Large intestine (tissue), 12 donors: ENCODE measurements at places on chromosomes 4 and X. TPM values are rescaled to one million over a fixed set of nuclear protein-coding genes. Genes with fewer than 3 reads are reported as not detected.

The SPATA18 gene
- 0.78 TPM for polyA plus RNA-seq

GRCh38 chrX:47587091-47587891 is 5.1 kb downstream of the TIMP1 start:
- H3K36me3 ChIP-seq, result no peaks in the 10 kb centered on the region
- H3K4me3 ChIP-seq, result no peak overlapping the region
- H3K4me1 ChIP-seq, result no peaks in the 10 kb centered on the region
- H3K27me3 ChIP-seq, result no peaks in the 10 kb centered on the region

GRCh38 chr4:38671592-38671940 is 7.6 kb downstream of the KLF3 start:
- no peak for DNase-seq
- peaks cover 86% of the 10 kb centered on the region for H3K4me1 ChIP-seq
- peak overlapping the region; percentile 94 for H3K27ac ChIP-seq
- no peak overlapping the region for H3K4me3 ChIP-seq

The TRPC3 gene
- polyA plus RNA-seq, result 0.64 TPM

DNA sequence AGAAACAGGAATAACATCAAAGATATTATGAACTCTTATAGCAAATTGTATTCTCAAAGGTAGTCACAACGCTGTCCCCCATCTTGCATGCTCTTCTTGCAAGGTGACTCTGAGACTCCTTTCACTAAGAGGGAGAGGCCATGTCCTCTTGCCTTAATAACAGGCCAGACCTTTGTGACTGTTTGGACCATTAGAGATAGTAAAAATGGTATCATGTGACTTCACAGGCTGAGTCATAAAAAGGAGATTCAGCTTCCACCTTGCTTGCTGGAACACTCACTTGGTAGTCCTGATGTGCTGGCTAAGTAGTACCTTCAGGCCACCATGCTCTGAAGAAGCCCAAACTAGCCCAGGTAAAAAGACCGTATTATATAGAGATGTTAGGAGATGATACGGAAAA is 143.8 kb downstream of the FBXW7 start:
- H3K36me3 ChIP-seq, result no peaks in the 10 kb centered on the region
- H3K27me3 ChIP-seq, result no peaks in the 10 kb centered on the region
- no peak overlapping the region for H3K4me3 ChIP-seq
- H3K4me1 ChIP-seq, result no peaks in the 10 kb centered on the region

GRCh38 chr4:174012135-174012885 is 271.2 kb downstream of the FBXO8 start:
- no peak for DNase-seq
- no peaks in the 10 kb centered on the region for H3K27me3 ChIP-seq
- no peaks in the 10 kb centered on the region for H3K36me3 ChIP-seq
- H3K4me3 ChIP-seq, result no peak overlapping the region
- no peaks in the 10 kb centered on the region for H3K4me1 ChIP-seq
- H3K27ac ChIP-seq, result no peak overlapping the region

The TMSB15A gene
- 18.6 TPM for polyA plus RNA-seq

DNA sequence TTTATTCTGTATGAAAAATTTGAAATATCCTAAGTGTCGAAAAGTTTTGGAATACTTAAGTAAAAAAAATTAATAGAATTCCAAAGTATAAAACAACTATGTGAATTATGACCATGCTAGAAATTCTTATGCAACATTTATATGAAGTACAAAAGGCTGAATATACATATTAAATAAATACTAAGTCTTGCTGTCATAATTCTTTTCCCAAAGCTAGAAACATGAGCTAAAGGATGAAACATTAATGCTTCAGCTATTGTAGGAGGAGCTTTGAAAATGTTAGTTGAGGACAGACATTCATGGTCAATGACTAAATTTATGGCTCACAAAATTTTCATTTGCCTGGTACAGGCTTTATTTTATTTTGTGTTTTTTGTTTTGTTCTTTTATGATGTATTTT is 207.3 kb downstream of the GABRB1 start:
- no peak overlapping the region for H3K27ac ChIP-seq
- no peak overlapping the region for H3K4me3 ChIP-seq
- no peak for DNase-seq
- H3K36me3 ChIP-seq, result no peaks in the 10 kb centered on the region
- no peaks in the 10 kb centered on the region for H3K27me3 ChIP-seq

DNA sequence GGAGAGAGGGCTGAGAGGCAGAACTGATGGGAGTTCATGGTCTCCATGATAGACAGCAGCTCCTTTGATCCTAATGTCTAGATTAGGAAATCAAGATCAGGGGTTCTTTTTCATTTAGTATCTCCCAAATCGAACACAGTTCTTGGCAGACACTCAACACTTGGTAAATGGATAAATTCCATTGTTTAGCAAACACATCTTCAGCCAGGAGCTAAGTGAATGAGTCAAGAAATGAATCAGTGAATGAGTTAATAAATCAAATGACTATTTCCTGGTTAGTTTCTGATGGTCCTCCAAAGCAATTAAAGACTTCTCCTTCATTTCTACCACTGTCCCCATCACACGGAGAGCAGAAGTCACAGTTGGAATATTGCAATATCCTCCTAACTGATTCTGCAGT is 120.0 kb upstream of the SHISA3 start:
- no peaks in the 10 kb centered on the region for H3K4me1 ChIP-seq
- DNase-seq, result no peak
- H3K27me3 ChIP-seq, result no peaks in the 10 kb centered on the region
- H3K36me3 ChIP-seq, result no peaks in the 10 kb centered on the region
- no peak overlapping the region for H3K4me3 ChIP-seq
- no peak overlapping the region for H3K27ac ChIP-seq

GRCh38 chr4:98470366-98470765 is 188.0 kb downstream of the TSPAN5 start:
- H3K27ac ChIP-seq, result no peak overlapping the region
- no peaks in the 10 kb centered on the region for H3K27me3 ChIP-seq
- H3K4me3 ChIP-seq, result no peak overlapping the region
- no peak for DNase-seq
- H3K36me3 ChIP-seq, result no peaks in the 10 kb centered on the region
- H3K4me1 ChIP-seq, result no peaks in the 10 kb centered on the region

The NPY2R gene
- 1.8 TPM for polyA plus RNA-seq

GRCh38 chr4:141571362-141571761 is 65.0 kb upstream of the IL15 start:
- DNase-seq, result no peak
- no peak overlapping the region for H3K27ac ChIP-seq
- H3K36me3 ChIP-seq, result no peaks in the 10 kb centered on the region
- H3K4me3 ChIP-seq, result no peak overlapping the region

The TASL gene
- 0.96 TPM for polyA plus RNA-seq

- H3K4me1 ChIP-seq, result no peaks in the 10 kb centered on the region
- no peak overlapping the region for H3K27ac ChIP-seq
- no peak overlapping the region for H3K4me3 ChIP-seq
- H3K36me3 ChIP-seq, result no peaks in the 10 kb centered on the region
- H3K27me3 ChIP-seq, result no peaks in the 10 kb centered on the region
Measured at GRCh38 chr4:157706155-157706554, 466.7 kb downstream of the GASK1B start.

GRCh38 chr4:163194593-163194992 is 27.9 kb upstream of the NAF1 start:
- no peak overlapping the region for H3K4me3 ChIP-seq
- no peaks in the 10 kb centered on the region for H3K27me3 ChIP-seq
- no peaks in the 10 kb centered on the region for H3K4me1 ChIP-seq
- H3K36me3 ChIP-seq, result no peaks in the 10 kb centered on the region

GRCh38 chr4:41751449-41752061 is 3.0 kb upstream of the PHOX2B start:
- H3K27me3 ChIP-seq, result peaks cover 96% of the 10 kb centered on the region
- H3K4me1 ChIP-seq, result no peaks in the 10 kb centered on the region
- peak overlapping the region; percentile 30 for H3K27ac ChIP-seq
- DNase-seq, result no peak
- no peak overlapping the region for H3K4me3 ChIP-seq
- no peaks in the 10 kb centered on the region for H3K36me3 ChIP-seq

The GASK1B gene
- polyA plus RNA-seq, result 39.6 TPM

DNA sequence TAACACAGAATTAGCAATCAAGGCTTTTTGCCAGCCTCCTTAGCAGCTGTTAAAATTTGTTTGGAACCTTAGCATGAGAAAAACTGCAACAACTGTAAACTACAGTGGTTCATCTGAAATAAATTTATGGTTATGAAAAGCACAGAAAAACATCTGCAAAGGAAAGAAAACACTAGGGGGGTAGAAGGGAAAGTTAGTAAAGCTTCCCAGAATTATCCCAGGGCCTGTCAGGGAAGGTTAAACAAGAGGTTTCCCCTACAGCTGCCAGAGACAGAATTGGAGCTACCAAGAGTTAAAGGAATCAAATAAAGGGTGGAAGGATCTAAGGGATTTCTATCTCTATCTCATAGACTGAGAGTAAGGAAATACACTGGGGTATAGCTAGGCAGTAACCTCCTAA is 234.7 kb upstream of the DIAPH2 start:
- H3K27ac ChIP-seq, result no peak overlapping the region
- no peak overlapping the region for H3K4me3 ChIP-seq
- DNase-seq, result no peak
- H3K36me3 ChIP-seq, result no peaks in the 10 kb centered on the region

GRCh38 chr4:85600501-85600900 is 125.6 kb downstream of the ARHGAP24 start:
- H3K36me3 ChIP-seq, result no peaks in the 10 kb centered on the region
- no peak overlapping the region for H3K27ac ChIP-seq
- no peak overlapping the region for H3K4me3 ChIP-seq
- no peaks in the 10 kb centered on the region for H3K27me3 ChIP-seq

- peaks cover 100% of the 10 kb centered on the region for H3K27me3 ChIP-seq
- no peak for DNase-seq
- peak overlapping the region; percentile 86 for H3K27ac ChIP-seq
- H3K4me1 ChIP-seq, result peaks cover 18% of the 10 kb centered on the region
- peak overlapping the region; percentile 50 for H3K4me3 ChIP-seq
- no peaks in the 10 kb centered on the region for H3K36me3 ChIP-seq
Measured at GRCh38 chr4:173522951-173523395, 7.1 kb downstream of the HAND2 start.

The EPHA5 gene
- polyA plus RNA-seq, result 0.72 TPM

The CDKL2 gene
- 1.6 TPM for polyA plus RNA-seq

The PPP1R2C gene
- polyA plus RNA-seq, result not detected

GRCh38 chrX:72019487-72019886 is 108.8 kb downstream of the NHSL2 start:
- no peak for DNase-seq
- H3K36me3 ChIP-seq, result no peaks in the 10 kb centered on the region
- H3K27ac ChIP-seq, result no peak overlapping the region
- no peaks in the 10 kb centered on the region for H3K27me3 ChIP-seq
- peaks cover 12% of the 10 kb centered on the region for H3K4me1 ChIP-seq

The PCDH19 gene
- polyA plus RNA-seq, result 1.5 TPM

GRCh38 chr4:169241464-169241863 is 29.3 kb downstream of the SH3RF1 start:
- no peaks in the 10 kb centered on the region for H3K27me3 ChIP-seq
- DNase-seq, result no peak
- peaks cover 7% of the 10 kb centered on the region for H3K4me1 ChIP-seq
- no peak overlapping the region for H3K27ac ChIP-seq

DNA sequence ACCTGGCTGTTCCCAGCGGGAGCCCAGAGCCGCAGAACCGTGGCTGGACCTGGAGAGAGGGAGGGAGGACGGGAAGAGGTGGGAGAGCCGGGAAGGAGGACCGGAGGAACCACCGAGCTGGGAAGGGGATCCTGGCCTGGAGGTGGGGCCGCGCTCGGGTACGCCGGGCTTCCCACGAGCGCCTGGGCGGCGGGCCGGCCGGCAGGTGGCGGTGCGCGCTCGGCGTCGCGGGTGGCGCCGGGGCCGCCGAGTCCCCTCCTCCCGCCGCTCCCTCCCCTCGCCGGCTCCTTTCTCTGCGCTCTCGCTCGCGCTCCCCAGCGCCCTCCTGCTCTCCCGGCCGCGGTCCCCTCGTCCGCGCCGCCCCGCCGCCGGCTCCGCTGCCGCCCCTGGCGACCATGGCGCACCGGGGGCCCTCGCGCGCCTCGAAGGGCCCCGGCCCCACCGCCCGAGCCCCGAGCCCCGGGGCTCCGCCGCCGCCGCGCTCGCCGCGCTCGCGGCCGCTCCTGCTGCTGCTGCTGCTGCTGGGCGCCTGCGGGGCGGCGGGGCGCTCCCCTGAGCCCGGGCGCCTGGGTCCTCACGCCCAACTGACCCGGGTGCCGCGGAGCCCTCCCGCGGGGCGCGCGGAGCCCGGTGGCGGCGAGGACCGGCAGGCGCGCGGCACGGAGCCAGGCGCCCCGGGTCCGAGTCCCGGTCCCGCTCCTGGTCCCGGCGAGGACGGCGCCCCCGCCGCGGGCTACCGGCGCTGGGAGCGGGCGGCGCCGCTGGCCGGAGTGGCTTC is at the start of gene SORCS2:
SORCS2 (plus strand) TSS at position 287 of the 778 bp plus-strand sequence.
- H3K4me3 ChIP-seq, result peak within 1 kb of the TSS; percentile 41
- peaks cover 85% of the 10 kb centered on the region for H3K27me3 ChIP-seq
- H3K4me1 ChIP-seq, result peaks cover 3% of the 10 kb centered on the region
- no peaks in the 10 kb centered on the region for H3K36me3 ChIP-seq

GRCh38 chrX:49226946-49227345 is 6.2 kb downstream of the CACNA1F start:
- H3K4me1 ChIP-seq, result no peaks in the 10 kb centered on the region
- H3K27ac ChIP-seq, result no peak overlapping the region
- DNase-seq, result no peak
- H3K27me3 ChIP-seq, result no peaks in the 10 kb centered on the region
- H3K36me3 ChIP-seq, result no peaks in the 10 kb centered on the region

DNA sequence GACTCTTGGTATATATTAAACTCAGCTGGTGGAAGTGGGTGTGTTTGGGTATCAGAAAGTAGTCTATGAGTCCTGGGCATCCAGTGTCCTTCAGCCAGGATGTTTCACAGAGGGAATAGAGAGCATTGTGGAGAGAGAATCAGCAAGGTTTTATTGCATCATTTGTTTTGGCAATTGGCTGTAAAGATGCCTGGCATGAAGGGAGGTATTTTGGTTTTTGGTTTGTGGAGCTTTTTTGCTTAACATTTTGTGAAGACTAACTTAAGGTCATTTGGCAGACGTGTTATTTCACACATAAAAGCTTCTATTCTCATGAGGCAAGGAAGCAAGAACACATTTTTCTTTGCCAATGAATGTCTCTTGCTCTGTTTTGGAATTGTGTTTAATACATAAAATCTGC is 71.1 kb downstream of the DCLK2 start:
- no peaks in the 10 kb centered on the region for H3K4me1 ChIP-seq
- DNase-seq, result no peak
- no peaks in the 10 kb centered on the region for H3K36me3 ChIP-seq
- no peak overlapping the region for H3K27ac ChIP-seq
- H3K27me3 ChIP-seq, result no peaks in the 10 kb centered on the region

The KIT gene
- polyA plus RNA-seq, result 20.3 TPM

GRCh38 chr4:123234955-123235354 is 161.6 kb upstream of the SPRY1 start:
- DNase-seq, result no peak
- H3K27ac ChIP-seq, result no peak overlapping the region
- H3K27me3 ChIP-seq, result no peaks in the 10 kb centered on the region
- no peaks in the 10 kb centered on the region for H3K4me1 ChIP-seq
- no peak overlapping the region for H3K4me3 ChIP-seq

GRCh38 chr4:646460-646859 is 21.1 kb downstream of the PDE6B start:
- no peak for DNase-seq
- H3K4me1 ChIP-seq, result no peaks in the 10 kb centered on the region
- no peak overlapping the region for H3K4me3 ChIP-seq
- H3K27me3 ChIP-seq, result peaks cover 39% of the 10 kb centered on the region
- H3K36me3 ChIP-seq, result no peaks in the 10 kb centered on the region

The HSFX1 gene
- 3.1 TPM for polyA plus RNA-seq

The TLR2 gene
- 12.1 TPM for polyA plus RNA-seq

The FAM120C gene
- 6.3 TPM for polyA plus RNA-seq

GRCh38 chr4:48746608-48747362 is 33.3 kb downstream of the FRYL start:
- H3K27me3 ChIP-seq, result no peaks in the 10 kb centered on the region
- H3K36me3 ChIP-seq, result no peaks in the 10 kb centered on the region
- DNase-seq, result no peak
- no peak overlapping the region for H3K4me3 ChIP-seq
- H3K27ac ChIP-seq, result no peak overlapping the region
- H3K4me1 ChIP-seq, result no peaks in the 10 kb centered on the region

The SLIT2 gene
- polyA plus RNA-seq, result 9.4 TPM

The CPEB2 gene
- polyA plus RNA-seq, result 18.3 TPM

The MND1 gene
- 6.8 TPM for polyA plus RNA-seq
